ENCODE measurements at places on chromosomes 13 and 19.
A peak's percentile ranks its signal among the peaks of the same experiment; 100 is the strongest.

DNA sequence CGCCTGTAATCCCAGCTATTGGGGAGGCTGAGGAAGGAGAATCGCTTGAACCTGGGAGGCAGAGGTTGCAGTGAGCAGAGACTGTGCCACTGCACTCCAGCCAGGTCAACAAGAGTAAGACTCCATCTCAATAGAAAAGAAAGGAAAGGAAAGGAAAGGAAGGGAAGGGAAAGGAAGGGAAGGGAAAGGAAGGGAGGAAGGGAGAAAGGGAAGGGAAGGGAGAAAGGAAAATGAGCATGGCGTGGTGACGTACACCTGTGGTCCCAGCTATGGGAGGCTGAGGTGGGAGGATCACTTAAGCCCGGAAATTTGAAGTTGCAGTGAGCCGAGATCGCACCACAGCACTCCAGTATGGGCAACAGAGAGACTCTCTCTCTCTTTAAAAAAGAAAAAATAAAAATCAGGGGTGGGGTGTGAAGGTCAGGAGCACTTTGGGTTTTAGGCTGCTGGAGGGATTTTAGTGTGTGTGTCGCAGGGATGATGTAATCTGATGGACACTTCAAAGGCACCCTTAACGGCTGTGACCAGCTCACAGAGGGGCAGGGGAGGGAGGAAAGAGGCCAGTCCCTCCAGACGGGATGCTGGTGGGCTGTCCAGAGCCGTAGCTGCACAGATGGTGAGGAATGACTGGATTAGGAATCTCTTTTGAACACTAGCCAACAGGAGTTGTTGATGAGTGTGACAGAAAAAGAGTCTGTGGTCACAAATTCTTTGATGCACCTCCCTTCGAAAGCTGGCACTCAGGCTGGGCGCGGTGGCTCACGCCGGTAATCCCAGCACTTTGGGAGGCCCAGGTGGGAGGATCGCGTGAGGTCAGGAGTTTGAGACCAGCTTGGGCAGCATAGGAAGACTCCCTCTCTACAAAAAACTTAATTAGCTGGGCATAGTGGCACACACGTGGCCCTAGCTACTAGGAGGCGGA lies 27.6 kb downstream of the TMPRSS9 start:
- no peak for DNase-seq

DNA sequence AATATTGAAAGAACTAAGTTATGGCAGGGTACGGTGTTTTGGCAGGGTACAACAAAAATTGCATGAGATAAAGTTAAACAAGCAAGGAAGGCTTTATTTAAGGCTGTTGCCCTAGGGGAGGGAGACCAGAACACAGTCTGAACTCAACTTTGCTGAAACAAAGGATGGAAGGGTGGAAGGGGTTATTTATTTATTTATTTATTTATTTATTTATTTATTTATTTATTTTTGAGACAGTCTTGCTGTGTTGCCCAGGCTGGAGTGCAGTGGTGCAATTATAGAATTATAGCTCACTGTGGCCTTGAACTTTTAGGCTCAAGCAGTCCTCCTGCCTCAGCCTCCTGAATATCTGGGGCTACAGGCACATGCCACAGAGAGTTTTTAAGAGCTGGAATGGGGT lies 75.9 kb downstream of the HS6ST3 start:
- no peak for DNase-seq

GRCh38 chr19:3123088-3123721 lies 12.6 kb upstream of the GNA15 start:
- no peak for DNase-seq

GRCh38 chr13:49828453-49828852 lies 36.0 kb upstream of the KPNA3 start:
- no peak for DNase-seq

GRCh38 chr13:112965573-112966115 lies 3.4 kb upstream of the MCF2L start:
- DNase-seq = no peak

GRCh38 chr19:3981736-3982681 lies 3.3 kb downstream of the EEF2 start:
- no peak for DNase-seq

GRCh38 chr13:103250071-103250470 lies 183.9 kb upstream of the SLC10A2 start:
- no peak for DNase-seq

DNA sequence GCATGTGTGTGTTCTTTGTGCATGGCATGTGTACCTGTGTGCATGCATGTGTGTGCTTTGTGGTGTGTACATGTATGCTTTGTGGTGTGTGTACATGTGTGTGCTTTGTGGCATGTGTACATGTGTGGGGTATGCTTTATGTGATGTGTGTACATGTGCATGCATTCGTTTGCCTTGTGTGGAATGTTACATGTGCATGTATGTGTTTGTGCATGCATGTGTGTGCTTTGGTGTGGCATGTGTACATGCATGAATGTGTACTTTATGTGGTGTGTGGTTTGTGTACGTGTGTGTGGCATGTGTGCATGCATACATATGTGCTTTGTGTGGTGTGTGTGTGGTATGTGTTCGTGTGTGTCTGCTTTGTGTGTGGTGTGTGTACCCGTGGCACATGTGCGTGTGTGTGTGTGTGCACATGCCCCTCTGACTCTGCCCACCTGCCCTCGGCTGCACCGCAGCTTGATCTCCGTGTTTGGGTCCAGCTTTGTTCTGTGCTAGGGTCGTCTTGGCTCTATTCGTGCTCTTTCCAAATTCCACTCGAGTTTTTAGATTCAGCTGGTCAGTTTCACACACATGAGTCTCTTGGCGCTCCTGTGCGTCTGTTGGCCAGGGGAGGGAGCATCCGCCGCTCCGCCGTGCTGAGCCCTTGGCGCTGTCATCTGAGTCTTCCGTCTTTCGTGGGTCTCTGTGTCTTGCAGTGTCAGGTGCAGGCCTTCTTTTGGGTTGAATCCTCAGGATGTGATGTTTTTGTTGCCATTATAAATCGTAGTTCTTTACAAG lies 46.5 kb upstream of the TFDP1 start:
- no peak for DNase-seq

- no peak for DNase-seq
Measured at GRCh38 chr13:20727856-20728255, 24.4 kb downstream of the IL17D start.

- peak; percentile 71 for DNase-seq
Measured at GRCh38 chr19:18762125-18763023, 28.7 kb downstream of the COMP start.

DNA sequence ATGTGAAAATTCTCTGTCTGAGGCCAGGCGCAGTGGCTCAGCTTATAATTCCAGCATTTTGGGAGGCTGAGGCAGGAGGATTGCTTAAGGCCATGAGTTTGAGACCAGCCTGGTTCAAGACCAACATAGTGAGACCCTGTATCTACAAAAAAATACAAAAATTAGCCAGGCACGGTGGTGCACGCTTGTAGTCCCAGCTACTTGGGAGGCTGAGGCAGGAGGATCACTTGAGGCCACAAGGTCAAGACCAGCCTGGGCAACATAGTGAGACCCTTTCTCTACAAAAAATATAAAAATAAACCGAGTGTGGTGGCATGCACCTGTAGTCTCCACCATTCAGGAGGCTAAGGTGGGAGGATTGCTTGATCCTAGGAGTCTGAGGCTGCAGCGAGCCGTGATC lies 2.2 kb upstream of the FCGBP start:
- no peak for DNase-seq

DNA sequence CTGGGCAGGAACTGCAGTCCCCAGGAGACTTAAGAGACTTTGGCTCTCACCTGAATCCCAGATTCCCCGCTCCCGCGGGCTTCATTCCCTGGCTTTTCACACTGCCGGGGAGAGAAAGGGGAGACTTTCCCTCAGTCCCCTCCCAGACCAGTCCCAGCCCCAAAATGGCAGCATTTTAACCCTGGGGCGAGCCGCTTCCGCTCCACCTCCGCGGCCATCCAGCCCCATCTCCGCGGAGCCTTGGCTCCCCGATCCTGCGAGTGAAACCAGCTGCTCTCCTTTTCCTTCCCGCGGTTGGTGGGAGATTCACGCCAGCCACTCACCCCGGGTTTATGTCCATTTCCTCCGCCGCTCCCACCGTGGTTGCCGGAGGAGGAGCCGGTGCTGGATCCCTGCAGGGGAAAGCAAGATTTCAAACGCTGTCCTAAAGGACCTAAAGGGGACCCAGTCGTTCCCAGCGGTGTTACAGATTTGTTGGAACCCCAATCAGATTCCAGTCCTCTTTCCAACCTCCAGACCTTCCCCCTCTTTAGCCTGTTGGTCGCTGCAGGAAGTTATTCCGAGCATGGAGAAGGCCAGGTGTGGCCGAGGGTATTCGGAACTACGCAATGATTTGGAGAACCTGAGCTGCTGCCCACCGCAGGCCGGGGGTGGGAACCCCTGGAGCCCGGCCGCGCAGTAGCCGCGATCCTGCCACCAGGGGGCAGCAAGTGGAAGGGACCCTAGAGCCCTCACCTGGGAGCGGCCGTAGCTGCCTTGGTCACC lies 3.4 kb downstream of the DMKN start:
- peak; percentile 51 for DNase-seq

- DNase-seq = no peak
Measured at GRCh38 chr19:19744641-19745040, 11.7 kb upstream of the ZNF14 start.

DNA sequence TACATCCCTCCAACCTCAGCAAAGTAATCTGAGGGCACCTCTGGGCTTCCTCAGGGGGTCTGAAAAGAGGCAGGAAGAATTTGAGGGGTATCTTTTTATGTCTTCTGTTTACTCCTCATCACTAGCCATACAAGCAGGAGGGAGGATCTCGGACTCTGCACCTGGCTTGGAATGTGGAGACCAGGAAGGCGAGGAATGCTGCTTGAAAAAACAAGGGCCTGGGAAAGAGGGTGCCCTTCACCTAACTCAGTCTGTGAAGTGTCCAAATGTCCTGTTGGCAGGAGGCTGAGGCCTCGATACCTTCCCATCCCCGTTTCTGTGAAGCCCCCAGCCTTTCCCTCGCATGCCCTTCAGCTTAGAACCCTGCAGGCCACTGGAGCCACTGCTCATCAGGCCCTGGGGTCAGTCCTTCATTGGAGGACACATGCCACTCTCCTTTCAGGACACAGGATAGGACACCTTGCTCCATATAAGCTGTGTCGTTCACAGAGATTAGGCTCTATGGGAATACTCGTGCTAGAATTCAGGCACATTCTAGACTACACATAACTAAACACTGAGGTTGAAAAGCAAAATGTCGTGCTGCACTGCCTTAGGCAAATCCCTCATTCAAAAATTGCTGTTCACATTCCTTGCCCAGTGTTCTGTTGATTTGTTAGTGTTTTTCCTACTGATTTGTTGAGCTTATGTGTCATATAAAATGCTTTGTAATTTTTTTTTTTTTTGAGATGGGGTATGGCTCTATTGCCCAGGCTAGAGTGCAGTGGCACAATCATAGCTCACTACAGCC lies 49.7 kb downstream of the ESD start:
- DNase-seq = peak; percentile 13

DNA sequence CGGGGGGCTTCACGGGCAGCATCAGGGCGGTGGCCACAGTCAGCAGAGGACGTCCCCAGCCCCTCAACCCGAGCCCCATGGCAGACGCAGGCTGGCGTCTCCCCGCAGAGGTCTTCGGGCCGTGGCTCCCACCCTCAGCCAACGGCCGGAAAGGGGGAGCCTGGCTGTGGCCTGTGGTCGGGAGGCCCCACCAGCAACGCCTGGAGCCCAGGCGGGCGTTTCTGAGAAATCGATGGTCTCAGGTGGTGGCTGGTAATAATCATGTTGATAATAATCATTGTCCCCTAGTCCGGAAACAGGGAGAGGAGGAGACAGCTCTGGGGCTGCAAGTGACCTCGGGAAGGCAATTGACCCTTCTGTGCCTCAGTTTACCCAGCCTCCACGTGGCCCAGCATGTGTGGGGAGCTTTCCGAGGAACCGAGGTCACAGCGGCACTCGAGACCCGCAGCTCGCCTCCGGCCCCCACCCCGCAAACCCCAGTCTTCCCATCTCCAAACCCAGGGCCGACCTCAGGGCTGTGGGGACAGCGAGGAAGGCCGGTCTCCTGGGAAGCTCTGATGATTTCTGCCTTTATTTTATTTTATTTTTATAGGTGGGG lies at the start of gene PRSS57:
Gene PRSS57, minus strand, starts transcription at position 101 of the 598 bp plus-strand sequence. Its CDS starts 22 bp downstream, at position 79.
- DNase-seq = no peak

DNA sequence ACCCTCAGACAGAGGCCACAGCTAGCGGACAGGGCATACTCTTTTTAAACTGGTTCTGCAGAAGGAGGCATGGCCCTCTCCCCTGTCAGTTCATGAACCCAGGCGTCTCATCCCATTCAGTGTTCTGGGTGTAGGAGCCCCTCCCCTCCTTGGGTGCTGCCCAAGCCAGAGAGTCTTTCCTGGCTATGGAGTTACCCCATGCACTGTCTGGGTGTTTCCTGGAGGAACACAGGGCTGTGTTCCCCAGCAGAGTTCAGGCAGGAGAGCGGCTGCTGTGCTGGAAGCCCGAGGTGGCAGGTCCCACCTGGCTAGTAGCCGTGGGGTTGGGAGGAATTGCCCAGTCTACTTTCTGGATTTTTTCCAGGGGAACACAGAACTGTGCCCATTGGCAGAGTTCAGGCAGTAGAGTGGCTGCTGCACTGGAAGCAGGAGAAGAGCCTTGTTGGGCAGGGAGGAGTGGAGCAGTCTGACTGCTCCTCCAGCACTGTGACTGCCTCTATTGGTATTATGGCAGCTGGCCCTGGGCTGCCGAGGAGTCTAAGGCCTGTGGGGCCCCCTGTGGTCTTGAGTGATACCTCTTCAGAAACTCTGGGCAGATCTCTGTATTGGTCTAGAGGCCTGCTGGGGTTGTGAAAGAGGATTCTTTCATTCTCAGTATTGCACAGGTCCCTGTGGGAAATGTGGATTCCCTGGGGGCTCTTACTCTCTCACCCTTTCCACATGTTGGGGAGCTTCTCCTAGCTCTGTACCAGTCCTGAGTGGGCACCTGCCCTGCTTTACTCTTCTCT lies 168.3 kb downstream of the PCDH20 start:
- no peak for DNase-seq

DNA sequence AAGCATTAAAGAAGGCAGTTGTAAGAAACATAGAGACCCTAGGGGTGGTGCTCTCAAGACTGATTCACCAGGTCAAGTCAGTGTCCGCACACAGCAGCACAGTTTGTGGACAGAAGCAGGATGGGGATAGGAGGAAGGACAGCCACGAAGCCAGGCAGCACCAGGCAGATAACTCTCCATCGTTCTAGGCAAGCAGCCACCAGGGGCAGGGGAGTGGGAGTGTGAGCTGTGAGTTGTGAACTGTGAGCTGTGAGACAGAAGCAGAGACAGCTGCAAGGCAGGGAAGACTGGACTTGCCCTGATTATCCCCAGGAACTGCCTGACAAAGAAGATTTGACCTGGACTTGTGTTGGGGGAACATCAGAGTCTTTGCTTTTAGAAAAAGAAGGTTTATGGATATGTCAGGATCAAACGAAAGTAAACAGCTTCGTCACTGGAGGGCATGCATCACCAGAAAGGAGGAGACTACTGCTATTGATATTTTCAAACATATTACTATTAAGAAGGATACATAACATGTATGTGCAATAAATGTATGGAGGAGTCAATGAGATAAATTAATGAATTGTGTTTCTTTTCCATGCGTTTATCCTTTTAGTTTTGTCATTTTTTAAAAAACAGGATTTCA lies 286.1 kb downstream of the IRS2 start:
- no peak for DNase-seq

DNA sequence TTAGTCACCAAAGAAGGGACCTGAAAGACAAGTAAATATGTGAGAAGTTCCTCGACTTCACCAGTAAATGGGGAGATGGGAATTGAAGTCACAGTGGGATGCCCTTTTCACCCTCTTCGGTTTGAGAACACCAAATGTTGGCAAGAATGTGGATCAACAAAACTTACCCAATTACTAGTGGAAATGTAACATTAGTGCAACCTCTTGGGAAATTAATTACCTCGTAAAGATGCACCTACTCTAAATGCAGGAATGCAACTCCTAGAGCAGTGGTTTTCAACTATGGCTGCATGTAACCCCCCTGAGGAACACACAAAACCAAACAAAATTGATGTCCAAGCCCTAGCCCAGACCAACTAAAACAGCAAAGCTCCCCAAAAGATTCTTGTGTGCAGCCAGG lies 78.1 kb downstream of the LNX2 start:
- DNase-seq = no peak
